ENCODE measurements at places on chromosomes 5 and 9.

DNA sequence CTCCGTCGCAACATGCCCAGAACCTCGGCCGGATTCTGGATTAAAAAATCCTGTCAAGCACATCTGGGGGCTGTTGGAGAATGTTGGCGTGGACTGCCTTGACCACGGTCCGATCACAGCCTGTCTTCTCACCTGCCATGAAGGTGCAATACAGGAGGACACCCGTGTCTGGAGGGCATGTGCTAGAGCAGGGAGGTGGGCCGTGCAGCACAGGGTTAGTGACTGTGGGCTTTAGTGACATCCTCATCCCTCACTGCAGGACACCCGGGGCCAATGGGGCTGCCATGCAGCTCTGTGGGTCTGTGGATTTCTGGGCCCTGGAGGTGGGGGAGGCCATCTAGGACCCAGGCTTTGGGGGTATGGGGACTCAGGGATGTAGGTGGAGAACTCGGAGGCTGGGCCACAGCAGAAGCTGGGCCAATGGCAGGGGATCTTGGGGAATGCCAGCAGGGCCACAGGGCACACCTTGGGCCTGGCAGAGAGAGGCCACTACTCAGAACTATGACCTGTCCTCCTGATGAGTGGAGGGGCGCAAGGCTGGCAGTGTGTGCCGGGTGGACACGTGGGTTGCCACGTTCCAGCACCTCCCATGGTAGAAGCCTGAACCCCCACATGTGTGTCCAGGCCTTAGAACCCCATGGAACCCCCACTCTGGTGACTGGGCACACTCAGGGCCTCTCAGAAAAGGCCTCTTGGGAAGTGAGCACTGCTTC is 23.3 kb downstream of the ZDHHC11B start:
- DNase-seq = no peak

- peak; percentile 67 for DNase-seq
Observed at GRCh38 chr9:5851445-5851844, 18.5 kb upstream of the ERMP1 start.

DNA sequence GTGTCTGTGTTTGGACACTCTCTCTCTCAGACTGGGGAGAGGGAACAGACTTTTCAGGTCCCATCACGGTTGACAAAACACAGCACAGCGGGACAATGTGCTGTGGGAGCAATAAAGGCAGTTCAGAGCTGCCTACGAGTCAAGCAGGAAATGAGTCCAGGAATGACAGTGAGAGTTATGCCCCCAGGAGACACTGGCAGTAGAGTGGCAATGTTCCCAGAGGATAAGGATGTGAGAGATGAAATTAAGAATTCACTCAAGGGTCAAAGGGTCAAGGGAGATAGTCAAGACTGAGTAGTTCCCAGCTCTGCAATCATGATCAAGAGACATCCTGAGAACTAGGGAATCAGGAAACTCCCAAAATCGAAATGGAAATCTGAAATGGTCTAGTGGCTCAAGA is 156.1 kb downstream of the LURAP1L start:
- no peak for DNase-seq

- peak; percentile 57 for DNase-seq
Observed at GRCh38 chr9:764105-764524, 77.4 kb upstream of the DMRT1 start.

DNA sequence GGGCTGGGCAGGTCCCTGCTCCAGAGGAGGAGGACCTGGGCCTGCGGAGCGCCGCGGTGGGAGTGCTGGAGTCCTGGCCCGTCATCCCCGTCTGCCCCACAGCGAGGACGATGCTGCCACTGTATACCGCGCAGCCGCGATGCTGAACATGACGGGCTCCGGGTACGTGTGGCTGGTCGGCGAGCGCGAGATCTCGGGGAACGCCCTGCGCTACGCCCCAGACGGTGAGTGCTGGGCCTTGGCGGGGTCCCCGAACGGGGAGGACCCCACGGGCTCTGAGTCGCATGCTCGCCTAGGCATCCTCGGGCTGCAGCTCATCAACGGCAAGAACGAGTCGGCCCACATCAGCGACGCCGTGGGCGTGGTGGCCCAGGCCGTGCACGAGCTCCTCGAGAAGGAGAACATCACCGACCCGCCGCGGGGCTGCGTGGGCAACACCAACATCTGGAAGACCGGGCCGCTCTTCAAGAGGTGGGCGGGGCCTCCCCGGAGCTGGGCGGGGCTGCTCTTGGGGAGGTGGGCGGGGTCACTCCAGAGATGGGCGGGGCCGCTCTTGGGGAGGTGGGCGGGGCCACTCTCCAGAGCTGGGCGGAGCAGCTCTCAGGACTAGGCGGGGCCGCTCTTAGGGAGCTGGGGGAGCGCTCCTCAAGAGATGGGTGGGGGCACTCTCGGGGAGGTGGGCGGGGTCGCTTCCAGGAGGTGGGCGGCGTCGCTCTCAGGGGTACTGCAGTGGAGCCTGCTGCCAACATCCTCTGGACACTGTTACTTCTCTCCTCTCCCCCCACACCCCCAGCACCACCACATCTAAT is 13.1 kb downstream of the LRRC26 start:
- peak; percentile 69 for DNase-seq

GRCh38 chr5:98637557-98637956 is 135.9 kb upstream of the RGMB start:
- DNase-seq = no peak

DNA sequence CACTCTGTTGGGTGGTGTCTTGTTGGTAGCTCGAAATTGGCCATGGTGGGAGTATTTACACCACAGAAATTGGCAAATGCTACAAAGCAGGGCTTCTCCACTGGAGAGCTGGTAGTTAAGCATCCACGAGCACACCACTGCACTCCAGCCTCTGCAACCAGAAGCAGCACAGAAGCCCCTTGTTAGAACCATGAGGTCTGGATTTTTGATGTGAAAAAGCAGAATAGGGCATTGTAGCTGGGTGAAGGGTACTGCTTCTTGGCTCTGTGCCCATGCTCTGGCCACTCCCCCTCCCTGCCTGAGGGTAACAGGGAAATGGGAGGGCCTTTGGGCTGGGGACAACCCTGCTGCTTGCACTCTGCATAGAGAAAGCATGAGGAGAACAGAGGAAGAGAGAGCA is 81.2 kb upstream of the UBTD2 start:
- DNase-seq = peak; percentile 45

DNA sequence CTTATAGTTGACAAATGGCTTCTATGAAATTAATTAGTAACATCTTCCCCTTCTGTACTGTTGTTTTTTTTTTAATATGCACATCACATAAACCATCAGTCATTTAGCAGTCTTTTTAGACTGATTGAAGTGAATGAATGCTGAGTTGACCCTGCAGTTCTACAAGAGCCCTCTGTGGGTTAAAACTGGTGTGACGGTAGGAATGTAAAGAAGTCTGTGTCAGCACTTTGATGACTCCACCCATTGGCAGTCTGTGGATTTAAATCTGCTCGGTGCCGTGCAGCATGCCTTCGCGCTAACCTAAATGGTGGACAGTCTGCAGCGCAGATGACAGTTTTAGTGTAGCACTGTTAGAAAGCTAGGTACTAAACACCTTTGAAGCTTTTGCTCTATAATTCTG is 3.1 kb downstream of the GTF3C4 start:
- no peak for DNase-seq

DNA sequence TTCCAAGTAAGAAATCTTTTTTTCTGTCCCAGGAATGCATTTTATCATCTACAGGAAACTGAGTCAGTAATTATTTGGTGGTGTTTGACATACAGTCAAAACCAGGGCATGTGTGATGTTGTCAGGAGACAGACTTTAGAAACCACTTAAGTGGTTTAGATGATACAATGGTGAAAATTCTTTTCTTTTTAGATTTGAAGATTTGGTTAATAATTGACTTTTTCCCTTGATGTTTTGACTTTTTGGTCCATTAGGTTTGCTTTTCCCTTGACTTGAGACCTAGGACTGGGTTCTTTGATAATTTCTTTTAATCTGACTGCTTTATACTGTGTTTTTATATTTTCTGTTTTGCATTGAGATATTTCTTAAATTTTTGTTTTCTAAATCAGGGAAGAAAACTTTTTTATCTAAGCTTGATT is 85.2 kb downstream of the RASGRF2 start:
- DNase-seq = no peak

DNA sequence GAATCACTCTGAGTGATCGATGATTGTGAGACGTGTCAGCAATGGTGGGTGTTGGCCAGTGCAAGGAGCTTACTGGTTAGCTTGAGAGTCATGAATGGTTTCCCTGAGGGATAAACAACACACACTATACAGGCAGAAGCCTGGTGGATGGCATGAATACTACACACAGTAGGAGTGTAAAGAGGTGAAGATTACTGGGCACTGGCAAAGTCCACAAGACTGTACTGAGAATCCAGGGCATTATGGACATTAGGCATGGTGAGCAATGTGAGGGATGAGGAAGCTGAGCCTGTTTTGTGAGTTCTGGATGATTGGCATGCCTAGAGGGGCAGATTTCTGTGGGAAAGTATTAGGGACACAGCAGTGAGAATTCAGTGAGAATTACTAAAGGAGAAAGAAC is 71.3 kb downstream of the KDM4C start:
- no peak for DNase-seq

GRCh38 chr9:117624106-117624505 is 80.1 kb upstream of the TLR4 start:
- DNase-seq = no peak

DNA sequence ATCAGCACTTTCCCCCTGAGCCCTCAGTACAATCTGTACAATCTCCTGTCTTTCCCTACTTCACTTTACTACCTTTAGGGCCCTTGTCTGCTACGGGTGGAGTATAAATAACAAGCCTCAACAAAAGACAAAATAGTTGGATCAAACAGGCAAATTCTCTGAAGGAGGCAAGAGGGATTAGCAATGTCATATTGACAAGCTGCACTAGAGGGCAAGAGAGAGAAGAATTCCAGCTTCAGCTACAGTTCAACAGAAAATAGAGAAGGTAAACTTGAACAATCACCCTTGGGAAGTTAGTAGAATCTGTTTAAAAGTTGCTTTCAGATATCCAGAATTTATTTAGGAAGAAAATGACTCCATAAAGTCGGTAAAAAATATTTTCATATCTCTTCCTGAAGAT is 68.4 kb upstream of the IZUMO3 start:
- no peak for DNase-seq

DNA sequence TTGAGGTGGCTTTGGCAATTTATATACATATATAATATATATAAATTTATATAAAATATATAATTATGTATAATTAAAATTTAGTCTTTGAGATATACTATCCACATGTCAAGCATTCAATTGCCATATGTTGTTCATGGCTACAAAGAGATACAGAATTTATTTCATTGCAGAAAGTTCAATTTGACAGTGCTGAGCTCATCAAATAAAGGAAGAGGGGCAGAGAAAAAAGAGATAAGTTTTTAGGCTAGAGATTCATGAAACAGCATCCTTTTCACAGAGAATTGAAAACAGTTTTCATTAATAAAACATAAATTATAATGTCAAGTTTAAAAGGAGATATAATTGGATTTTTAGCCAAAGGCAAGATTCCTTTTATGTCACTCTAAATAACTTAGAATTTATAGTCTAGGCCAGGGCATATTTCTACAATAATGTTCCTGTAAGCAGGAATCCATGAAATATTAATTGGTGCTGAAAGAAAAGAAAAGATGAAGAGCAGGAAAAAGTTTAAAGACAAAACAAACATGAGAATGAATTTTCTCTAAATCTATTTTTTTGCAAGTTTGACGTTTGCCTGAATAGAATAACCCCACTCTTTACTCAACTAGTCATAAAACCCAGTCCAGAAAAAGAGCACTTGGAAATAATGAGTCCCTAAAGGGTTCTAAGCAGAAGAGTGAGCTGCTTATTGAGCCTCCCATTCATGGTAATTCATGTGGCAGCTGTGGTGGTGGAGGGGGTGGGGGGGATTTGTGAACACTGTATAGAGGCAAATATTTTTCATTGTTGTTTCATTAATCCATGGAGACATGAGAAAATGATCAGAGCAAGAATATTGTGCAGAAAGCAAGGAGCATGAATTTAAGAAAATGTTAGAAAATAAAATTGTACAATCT is 1279.5 kb downstream of the CDH12 start:
- no peak for DNase-seq

DNA sequence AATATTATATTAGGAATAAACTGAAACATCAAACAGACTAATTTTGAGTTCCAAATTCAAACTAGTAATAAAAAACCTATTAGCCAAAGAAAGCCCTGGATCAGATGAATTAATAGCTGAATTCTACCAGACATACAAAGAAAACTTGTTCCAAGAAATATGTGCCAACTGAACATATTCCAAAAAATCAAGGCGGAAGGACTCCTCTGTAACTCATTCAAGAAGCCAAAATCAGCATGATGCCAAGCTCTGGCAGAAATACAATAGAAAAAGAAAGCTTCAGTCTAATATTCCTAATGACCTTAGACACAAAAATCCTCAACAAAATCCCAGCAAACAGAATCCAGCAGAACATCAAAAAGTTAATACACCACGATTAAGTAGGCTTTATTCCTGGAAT is 619.1 kb upstream of the COX7C start:
- no peak for DNase-seq

DNA sequence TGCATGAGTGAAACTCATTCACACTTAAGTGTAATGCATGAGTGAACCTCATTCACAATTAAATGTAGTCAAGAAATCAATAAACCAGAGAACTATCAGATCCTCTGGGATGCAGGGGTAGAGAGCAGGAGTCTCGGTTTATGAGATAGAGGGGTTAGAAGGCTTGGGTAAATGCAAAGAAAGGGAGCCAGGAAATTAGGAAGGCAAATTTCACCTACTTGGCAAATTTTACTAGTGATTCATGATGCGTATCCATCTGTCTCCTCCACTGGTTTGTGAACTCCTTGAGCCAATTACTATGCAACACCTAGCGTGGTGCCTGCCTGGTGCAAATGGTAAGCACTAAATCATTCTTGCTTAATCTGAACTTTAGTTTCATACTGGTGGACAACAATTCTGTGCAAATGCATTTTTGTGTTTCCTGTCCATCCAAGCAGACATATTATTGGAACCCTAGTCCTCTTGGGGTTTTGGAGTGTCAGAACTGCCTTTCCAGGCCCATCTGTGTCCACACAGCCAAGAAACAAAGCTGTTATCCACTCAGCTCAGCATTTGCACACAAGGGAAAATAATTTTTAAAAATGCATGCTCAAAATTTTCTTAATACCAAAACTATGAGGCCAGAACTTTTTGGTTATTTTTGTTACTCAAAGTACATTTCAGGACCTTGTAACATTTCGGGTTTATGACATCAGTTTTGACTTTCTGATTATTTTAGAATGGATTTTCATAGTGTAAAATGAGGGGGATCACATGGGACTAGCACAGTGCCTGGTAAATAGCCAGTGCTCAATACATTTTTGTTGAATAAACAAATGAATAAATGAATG is 5.2 kb downstream of the HAPLN1 start:
- no peak for DNase-seq

- no peak for DNase-seq
Observed at GRCh38 chr9:78866207-78867132, 569.5 kb downstream of the PSAT1 start.

DNA sequence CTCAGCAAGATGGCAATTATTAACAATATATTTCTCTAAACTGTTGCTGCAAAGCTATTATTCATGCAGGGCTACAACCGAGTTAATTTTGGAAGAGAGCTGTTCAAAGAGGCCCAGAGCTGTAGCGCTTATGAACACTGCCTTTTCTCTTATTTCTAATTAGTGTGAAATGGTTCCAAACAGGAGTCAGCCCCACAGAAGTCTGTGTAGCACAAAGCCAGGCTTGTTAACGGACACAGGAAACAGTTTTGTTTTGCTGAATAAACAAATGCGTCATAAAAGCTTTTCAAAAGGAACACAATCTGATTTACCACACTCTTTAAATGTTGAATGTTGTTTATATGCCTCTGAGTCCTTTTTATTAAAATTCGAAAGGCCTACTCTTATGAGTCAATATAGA is 396.5 kb downstream of the ANXA1 start:
- no peak for DNase-seq

- DNase-seq = no peak
Observed at GRCh38 chr5:2383698-2384065, 367.8 kb downstream of the IRX2 start.

- no peak for DNase-seq
Observed at GRCh38 chr5:6660688-6661087, 27.4 kb downstream of the SRD5A1 start.
